Thoracic aorta (tissue), 2 donors: ENCODE measurements at places on chromosomes 3 and 15. TPM values are rescaled to one million over a fixed set of nuclear protein-coding genes. Genes with fewer than 3 reads are reported as not detected.

SLC24A1 gene
- total RNA-seq, result 6.1 TPM

MELTF gene
- total RNA-seq, result 8.7 TPM

ITIH3 gene
- 2.6 TPM for total RNA-seq

TMCO5A gene
- total RNA-seq, result not detected
